ENCODE measurements at places on chromosomes 5 and 9.

DNA sequence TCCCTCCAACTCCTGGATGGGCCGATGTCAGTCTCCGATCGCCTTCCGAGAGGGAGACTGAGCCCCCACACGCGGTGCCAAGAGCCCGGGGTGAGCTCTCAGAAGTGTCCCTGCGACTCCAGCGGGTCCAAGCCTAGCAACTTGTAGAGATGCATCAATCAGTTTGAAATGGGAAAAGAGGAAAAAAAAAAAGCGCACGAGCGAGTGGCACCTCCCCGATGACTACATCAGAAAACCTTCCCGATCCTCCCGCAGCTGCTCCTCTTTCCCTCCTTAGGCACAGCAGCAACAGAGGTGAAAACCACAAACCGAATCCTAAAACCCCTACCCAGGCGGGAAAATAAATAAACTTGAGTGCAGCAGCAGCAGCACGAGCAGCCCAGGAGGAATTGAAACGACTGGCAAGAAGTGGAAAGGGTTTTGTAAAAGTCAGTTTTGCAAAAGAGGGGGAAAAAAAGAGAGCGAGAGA is 1.0 kb upstream of the EFNA5 start:
- no peak for DNase-seq

GRCh38 chr9:107060062-107060461 is 197.1 kb downstream of the ZNF462 start:
- DNase-seq = no peak

DNA sequence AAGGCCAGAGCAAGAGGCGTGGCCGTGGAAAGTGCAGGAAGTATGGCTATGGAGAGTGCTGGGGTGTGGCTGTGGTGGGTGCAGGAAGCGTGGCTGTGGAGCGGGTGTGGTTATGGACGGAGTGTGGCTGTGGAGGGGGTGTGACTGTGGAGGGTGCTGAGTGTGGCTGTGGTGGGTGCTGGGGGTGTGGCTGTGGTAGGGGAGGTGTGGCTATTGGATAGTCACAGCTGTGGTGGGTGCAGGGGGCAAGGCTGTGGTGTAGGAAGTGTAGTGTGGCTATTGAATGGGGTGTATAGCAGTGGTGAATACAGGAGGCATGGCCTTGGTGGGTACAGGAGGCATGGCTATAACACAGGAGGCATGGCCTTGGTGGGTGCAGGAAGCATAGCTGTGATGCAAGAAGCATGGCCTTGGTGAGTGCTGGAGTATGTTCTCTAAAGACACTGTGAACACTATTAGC is 40.8 kb upstream of the SPATA31C2 start:
- DNase-seq = no peak

DNA sequence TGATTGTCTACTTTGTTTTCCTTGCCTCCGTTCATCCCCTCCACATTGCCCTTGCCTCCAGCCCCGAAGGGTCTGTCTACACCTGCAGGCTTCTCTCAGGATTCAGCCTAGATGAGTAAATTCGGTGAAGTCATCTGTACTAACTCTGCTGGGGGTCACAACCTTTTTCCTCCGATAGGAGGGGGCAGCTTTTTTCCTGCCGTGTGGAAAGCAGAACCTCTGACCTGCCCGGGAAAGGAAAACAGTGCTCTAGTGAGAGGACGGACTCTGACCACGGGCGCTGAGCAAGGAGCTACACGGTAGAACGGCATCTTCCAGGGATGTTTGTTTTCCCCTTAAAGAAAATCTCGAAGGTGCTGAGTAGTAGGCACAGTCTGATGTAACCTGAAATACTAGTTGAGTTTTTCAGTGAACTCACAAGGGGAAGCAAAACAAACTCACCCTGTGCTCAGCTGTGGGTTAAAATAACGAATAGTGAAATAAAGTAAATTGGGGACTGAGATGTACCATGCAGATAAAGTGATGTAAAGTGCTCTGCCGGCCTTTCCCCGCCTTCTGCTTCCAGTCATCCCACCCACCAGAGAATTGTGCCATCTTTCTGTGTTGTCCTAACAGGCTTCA is 281.8 kb downstream of the AOPEP start:
- no peak for DNase-seq

DNA sequence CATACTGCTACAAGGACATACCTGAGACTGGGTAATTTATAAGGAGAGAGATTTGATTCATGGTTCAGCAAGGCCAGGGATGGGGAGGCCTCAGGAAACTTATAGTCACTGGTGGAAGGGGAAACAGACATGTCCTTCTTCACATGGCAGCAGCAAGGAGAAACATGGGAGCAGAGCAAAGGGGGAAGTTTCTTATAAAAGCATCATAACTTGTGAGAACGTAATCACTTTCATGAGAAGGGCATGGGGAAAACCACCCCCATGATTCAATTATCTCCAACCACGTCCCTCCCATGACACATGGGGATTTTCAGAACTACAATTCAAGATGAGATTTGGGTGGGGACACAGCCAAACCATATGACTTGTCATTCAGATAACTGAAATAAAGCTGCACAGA is 100.9 kb downstream of the ST8SIA4 start:
- DNase-seq = no peak

DNA sequence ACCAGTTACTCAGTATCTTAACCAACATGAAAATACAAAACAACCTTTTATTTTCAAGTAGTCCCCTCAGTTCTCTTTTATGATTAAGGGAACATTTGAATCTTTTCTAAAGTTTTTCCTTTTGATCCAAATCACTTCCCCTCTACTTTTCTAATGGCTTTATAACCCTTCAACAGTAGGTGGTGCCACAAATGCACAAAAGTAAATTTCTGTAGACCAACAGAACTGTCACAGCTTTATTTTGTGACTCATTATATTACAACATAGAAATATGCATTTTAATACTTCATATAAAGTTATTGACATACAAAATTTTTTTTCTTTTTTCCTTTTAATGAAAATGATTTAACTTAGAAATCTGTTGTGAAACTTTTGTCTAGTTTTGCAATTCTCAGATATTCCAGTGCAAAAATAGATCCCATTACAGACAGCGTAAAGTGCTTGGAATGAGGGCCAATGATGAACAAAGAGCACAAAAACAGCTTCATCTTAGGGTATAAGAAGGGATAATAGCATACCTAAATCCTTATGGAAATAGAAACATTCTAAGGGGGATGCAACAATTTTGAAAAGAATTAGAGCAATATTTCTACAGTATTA is 17.0 kb downstream of the NIPSNAP3B start:
- DNase-seq = no peak

All from skeletal muscle cell (primary cell).